ENCODE measurements at places on chromosomes 13 and 19.
A peak's percentile ranks its signal among the peaks of the same experiment; 100 is the strongest.

DNA sequence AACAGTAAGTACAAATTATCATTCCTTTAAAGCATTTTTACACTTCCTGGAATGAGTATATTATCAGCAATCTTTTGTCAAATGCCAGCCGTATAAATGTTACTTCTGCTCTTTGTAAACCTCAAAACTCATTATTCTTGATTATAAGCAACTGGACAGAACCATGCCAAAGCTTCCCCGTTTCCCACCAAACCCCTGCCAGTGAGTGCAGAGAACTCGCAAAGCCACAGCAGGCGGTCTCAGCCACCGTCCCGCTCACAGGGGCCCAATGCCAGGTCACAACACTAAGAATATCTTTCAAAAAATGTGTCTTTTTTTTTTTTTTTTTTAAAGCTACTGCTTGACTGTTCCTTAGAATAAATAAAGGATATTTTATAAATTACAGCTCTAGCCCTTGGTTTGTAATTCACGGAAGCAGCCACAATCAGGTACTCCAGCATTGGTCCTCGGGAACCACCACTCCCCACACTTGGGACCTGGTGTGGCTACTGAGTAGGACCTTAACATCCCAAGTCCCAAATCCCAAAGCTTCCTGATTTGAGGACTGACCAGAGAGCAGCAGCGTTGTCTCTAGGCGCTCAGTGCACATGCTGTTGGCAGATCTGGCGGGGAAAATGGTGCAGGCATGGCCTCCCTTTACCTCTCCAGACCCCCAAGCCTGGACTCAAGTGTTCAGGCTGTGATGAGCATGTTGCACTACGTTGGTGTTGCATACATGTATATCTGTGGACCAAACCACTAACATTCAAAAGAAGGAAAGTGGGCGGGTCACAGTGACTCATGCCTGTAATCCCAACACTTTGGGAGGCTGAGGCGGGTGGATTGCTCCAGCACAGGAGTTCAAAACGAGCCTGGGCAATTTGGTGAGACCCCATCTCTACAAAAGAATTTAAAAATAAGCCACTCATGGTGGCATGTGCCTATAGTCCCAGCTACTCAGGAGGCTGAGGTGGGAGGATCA is 19.0 kb downstream of the KCTD15 start:
- no peak for DNase-seq

- no peak for DNase-seq
Observed at GRCh38 chr19:4597975-4598671, 38.6 kb upstream of the SEMA6B start.

DNA sequence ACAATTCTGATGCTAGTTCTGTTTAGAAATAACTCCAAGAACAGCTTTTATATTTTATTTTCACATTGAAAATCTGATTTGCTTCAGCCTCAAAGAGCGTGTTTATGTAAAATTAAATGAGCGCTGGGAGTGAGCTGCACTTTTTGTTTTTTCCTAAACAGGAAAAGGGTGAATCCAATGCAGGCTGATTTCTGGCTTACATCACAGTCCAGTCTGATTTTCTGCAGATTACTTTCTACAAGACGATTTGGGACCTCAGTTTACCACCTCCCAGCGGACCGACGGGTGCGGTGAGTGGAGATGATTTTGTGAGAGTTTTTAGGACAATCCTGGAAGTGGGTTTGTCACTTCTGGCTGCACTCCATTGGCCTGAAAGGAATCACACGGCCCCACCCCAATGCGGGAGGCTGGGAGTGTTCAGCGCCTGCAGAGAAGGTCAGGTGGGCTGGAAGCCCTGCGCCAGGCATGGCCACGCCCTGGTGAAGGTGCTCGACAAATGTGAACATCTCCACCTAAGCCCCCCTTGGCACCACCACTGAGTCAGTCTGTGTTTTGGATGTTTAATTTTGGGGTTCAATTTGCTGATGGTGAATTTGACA is 90.1 kb downstream of the ANKRD10 start:
- DNase-seq, result no peak

GRCh38 chr13:93450191-93450621 is 223.6 kb downstream of the GPC6 start:
- DNase-seq, result no peak

DNA sequence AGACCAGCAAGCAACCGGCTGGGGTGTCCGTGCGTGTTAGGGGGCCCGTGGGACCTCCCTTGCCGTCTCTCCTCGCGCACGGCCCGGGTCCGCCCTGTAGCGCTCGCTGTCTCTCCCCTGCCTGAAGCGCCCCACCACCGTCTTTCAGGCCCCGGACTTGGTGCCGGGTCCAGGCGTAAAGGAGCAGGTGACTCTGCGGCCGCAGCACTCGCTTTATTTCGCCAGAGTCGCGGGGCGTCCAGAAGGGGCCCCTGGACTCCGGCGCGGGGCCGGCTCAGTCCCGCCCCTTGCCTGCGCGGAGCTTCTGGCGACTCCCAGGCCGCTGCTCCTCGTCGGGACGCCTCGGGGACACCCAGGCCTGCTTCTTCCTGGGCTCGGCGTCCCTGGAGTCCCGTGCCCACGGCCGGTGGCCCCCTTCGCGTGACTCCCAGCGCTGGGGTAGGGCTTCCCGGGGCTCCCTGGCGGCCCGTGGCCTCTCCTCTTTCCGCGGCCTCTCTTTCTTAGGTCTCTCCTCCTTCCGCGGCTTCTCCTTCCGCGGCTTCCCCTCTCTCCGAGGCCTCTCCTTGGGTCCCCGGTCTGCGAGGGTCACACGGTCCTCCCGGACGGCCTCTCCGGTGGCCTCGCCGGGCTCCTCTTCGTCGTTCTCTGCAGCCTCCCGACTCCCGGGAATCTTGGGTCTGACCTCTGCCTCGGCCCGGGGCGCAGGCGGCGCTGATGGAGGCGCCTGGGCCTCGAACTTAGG is 3.1 kb downstream of the AMH start:
- no peak for DNase-seq

DNA sequence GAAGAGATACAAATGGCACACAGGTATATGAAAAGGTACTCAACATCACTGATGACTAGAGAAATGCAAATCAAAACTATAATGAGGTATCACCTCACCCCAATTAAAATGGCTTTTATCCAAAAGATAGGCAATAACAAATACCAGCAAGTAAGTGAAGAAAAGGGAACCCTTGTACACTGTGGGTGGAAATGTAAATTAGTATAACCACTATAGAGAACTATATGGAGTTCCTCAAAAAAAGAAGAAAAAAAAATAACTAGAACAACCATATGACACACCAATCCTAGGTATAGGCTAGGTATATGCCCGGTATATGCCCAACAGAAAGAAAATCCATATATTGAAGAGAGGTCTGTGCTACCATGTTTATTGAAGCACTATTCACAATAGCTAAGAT is 150.9 kb downstream of the VWA8 start:
- DNase-seq, result no peak

GRCh38 chr19:38210458-38210987 is 13.5 kb downstream of the DPF1 start:
- peak; percentile 76 for DNase-seq

GRCh38 chr13:100443998-100444328 is 144.6 kb downstream of the GGACT start:
- no peak for DNase-seq
